ENCODE measurements at places on chromosomes 6 and 20.

DNA sequence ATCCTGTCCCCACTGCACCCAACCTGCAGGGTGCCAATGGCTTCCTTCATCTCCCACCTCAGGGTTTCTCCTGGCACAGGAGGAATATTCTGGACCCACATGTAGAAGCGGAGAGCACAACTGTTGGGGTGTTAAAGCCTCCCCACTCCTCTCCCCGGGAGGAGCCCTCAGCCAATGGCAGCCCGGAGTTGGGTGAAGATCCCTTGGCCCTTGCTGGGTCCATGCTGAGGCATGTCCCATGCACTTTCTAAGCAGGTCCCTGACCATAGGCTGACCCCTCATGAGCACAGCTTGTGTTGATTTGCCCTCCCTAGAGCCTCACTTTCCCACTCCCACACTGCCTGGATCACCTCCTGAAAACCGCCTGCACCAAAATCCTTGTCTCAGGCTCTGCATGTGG is 97.2 kb upstream of the PMEPA1 start:
- DNase-seq: no peak

DNA sequence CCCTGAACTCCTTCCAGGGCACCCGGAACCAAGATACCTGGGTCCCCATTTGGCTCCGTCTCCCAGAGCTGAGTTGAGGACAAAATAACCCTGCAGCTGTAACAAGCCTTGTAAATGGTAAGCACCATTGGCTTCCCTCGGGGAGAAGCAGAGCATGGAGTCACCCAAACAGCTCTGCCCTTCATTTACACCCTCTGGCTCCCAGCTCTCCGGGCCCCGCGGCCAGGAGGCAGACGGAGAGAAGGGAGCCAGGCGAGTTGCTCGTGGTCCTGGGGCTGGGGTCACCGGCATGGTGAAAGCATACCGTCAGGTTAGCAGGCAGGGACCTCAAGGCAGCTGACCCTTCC is 2.1 kb downstream of the TFEB start:
- DNase-seq: no peak

DNA sequence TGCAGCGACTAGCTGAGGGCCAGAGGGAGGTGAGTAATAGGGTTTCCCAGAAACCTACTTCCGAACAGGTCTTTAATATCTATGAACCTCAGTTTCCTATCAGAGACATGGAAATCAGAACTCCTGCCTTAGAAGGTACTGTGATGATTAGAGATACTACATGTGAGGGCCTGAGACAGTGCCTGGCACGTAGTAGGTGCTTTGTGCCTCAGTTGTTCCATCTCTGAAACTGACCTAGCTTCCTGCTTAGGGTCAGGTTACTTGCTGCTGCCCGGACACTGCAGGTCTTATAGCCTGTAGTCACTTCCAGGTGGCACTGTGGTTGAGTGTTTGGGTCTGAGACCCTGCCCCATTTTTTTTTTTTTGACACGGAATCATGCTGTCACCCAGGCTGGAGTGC is 20.9 kb downstream of the RAB44 start:
- DNase-seq: no peak

DNA sequence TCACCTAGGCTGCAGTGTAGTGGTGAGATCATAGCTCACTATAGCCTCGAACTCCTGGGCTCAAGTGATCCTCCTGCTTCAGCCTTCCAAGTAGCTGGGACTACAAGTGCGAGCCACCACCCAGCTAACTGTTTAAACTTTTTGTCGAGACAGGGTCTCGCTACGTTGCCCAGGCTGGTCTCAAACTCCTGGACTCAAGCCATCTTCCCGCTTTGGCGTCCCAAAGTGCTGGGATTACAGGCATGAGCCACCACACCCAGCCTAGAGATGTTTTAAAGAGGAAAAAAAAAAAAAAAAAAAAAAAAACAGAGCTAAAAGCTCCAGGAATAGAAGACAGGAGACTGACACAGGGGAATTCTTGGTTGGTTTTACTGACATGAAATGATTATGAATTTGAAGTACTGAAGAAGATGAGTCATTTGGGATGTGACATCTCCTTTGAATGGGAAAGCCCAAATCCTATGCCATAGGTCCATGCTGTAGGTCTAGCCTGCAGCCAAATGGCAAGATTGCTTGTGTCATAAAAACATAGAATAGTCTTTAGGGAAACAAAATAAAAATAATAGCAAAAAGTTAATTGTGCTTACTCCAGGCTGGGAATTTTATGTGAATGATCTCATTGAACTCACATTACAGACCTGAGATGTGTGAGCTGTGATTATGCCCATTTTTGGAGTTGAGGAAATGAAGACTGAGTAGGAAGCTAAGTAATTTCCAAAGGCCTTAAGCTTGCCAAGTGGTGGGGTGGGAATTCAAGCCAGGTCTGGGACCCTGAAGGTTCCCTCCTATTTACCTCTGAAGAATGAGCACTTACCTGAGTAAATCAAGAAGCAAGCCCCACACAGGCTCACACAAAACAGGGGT is 24.3 kb upstream of the NHSL1 start:
- no peak for DNase-seq

GRCh38 chr6:46302816-46303215 is 132.0 kb upstream of the ENPP5 start:
- no peak for DNase-seq

DNA sequence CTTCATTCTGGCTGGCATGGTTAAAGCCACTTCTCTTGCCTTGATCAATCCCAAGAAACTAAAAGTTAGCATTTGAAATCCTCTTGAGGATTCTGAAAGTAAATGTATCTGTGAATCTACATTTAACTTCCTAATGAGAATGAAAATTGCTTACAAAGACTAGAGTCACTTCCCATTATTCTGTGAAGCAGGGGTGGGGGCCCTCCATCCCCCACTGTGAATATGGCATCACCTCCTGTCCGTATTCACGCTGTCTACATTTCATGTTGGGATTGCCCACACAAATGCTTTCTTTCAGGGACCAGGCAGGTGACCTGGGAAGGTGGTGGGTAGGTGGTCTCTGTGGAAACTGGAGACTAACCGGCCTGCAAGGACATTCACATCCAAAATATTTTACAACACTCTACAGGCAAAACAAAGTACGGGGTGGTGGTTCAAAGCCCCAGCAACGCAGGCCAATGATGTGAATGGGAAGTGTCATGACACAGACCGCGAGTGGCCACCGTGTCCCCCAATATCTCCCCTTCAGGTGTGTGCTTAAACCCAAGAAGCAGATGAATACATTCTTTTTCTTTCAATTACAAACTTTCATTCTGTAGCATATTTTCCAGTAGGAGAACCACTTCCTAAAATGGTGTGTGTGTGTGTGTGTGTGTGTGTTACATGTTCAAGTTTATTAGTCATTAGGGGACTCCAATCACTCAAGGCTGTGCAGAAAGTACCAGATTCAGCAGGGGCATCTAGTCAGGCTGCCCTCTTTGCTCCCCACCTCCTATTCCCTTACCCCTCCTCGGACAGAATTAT is 132.2 kb downstream of the PRND start:
- no peak for DNase-seq

GRCh38 chr6:150753371-150754064 is 112.0 kb upstream of the MTHFD1L start:
- DNase-seq: no peak

- DNase-seq: peak; percentile 83
These were observed 764 bp downstream of the ZNF292 start for GRCh38 chr6:87155842-87156815.

GRCh38 chr6:137223370-137224131 is 4.4 kb upstream of the IFNGR1 start:
- peak; percentile 87 for DNase-seq

GRCh38 chr6:157230910-157231309 is 92.4 kb downstream of the TMEM242 start:
- DNase-seq: no peak

DNA sequence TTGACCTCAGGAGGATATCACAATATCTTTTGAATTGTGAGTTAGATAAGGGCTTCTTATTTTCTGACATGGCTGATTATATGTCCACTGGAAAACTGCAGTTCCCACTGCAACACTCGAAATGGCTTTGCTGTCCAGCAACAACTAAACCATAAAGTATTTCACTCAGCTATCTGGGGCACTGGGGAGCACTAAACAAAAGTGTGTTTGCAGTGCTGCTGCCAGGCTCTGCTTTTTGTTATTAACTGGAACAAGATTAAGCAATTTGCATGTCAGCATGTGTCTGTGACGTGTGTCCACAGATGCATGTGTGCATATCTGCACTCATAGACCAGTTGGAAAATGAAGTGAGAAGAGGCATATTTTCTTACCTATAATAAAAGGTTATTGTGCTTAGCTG is 107.8 kb upstream of the CCN2 start:
- no peak for DNase-seq

Data from OCI-M1 (cell line).